ENCODE measurements at places on chromosomes 4 and X.

- DNase-seq: no peak
Observed at GRCh38 chrX:67720344-67720743, 176.5 kb downstream of the AR start.

GRCh38 chr4:5722328-5722727, 11.3 kb downstream of the EVC start:
- DNase-seq: no peak

DNA sequence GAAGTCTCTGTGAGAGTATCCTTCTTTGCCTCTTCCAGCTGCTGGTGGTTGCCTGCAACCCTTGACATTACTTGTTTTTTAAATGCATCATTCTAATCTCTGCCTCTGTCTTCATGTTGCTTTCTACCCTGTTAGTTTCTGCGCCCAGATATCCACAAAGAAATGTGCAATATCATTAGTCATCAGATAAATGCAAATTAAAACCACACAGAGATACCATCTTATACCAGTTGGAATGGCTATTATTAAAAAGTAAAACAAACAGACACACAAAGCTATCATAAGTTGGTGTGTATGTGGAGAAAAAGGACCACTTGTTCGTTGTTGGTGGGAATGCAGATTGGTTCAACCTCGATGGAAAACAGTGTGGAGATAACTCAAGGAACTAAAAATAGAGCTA, 517.4 kb downstream of the FAT4 start:
- no peak for DNase-seq

- no peak for DNase-seq
Observed at GRCh38 chrX:154815274-154815818, 10.1 kb upstream of the MPP1 start.

GRCh38 chr4:68074397-68074796, 55.3 kb downstream of the TMPRSS11F start:
- no peak for DNase-seq

GRCh38 chr4:43351970-43352806, 459.7 kb downstream of the GRXCR1 start:
- DNase-seq: no peak

Measured in GM12865 (cell line).